A549 treated with CpdA at 1 μM for 4 hours (cell line): ENCODE measurements at places on chromosomes 13 and 19. TPM values are rescaled to one million over a fixed set of nuclear protein-coding genes. Genes with fewer than 3 reads are reported as not detected.

Gene GPR108
- total RNA-seq = 27.7 to 42.0 TPM (median 38.4 TPM) in 5 replicates

Gene ICAM4
- 0.10 to 0.20 TPM in 2 of 5 replicates, not detected in the others for total RNA-seq

Gene LILRA1
- not detected in 5 replicates for total RNA-seq

Gene ZNF723
- not detected in 5 replicates for total RNA-seq

Gene SPACA4
- total RNA-seq = 0.07 TPM in 1 of 5 replicates, not detected in the others

Gene ZNF587
- total RNA-seq = 5.0 to 7.4 TPM (median 6.5 TPM) in 5 replicates

Gene ZNF66
- not detected in 5 replicates for total RNA-seq

Gene GIPC1
- total RNA-seq = 84.3 to 123 TPM (median 115 TPM) in 5 replicates

Gene TNFSF9
- total RNA-seq = 4.1 to 9.2 TPM (median 7.2 TPM) in 5 replicates

Gene GALP
- not detected in 5 replicates for total RNA-seq

Gene ZDHHC20
- 16.1 to 27.3 TPM (median 18.4 TPM) in 5 replicates for total RNA-seq

Gene S1PR4
- total RNA-seq = 0.08 to 0.16 TPM (median 0.11 TPM) in 4 of 5 replicates, not detected in the other

Gene PSG2
- total RNA-seq = not detected in 5 replicates

Gene PSG6
- total RNA-seq = not detected in 5 replicates

Gene BLVRB
- total RNA-seq = 255 to 344 TPM (median 323 TPM) in 5 replicates

Gene C13orf46
- total RNA-seq = 0.16 to 0.24 TPM (median 0.22 TPM) in 5 replicates

Gene PGLYRP1
- total RNA-seq = not detected in 5 replicates

Gene ZNF524
- total RNA-seq = 14.0 to 19.4 TPM (median 18.4 TPM) in 5 replicates
